NCI-H1930 (cell line): ENCODE measurements at places on chromosomes 13 and 19.

GRCh38 chr19:16217716-16218451 is 20.2 kb downstream of the AP1M1 start:
- DNase-seq = no peak

GRCh38 chr19:4049432-4049831 is 17.3 kb downstream of the ZBTB7A start:
- DNase-seq = no peak

DNA sequence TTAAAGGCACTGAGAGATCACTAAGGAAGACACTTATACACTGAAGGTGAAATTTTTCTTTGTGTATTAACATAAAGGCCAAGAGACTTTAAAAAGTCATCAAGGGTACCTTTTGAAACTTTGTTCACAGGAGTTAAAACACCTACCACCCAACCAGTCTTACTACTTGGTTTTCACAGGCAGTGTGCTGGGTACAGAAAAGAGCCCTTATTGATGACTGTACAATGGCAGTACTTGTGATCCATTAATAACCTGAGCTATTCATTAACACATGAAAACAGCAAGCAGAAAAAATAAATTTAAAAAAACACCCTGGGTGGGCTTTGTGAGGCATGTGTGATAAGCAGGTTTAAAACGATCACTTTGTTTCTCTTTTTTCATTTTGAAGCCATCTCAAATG is 148.9 kb downstream of the TBC1D4 start:
- no peak for DNase-seq

GRCh38 chr13:19089315-19089714 is 92.3 kb downstream of the TUBA3C start:
- no peak for DNase-seq

DNA sequence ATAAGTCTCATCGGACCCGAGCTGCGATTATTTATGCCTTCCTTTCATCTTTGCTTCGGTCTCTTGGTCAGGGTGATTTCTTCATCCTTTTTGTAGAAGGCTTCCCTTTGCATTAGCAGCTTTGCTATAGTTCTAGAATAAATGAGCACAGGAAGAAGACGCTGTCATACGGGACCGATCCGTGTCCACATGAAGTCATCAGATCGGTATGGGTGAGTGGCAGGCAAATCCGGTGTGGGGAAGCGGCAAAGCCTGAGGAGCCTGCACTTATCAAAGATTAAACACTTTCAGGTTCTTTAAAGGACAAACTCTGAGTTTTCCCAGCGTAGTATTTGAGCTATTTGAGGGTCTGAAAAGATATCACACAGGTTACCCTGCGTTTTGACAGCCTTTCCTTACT is 119.3 kb downstream of the IRS2 start:
- DNase-seq = no peak

GRCh38 chr19:35455616-35456201 is 7.7 kb downstream of the FFAR2 start:
- no peak for DNase-seq

GRCh38 chr19:41872775-41873647 is 4.1 kb upstream of the CD79A start:
- peak; percentile 82 for DNase-seq

GRCh38 chr13:32752997-32753606 is 166.8 kb downstream of the PDS5B start:
- DNase-seq = no peak

GRCh38 chr13:84923831-84924230 is 875.4 kb downstream of the SLITRK6 start:
- DNase-seq = no peak

- no peak for DNase-seq
These were observed 11.8 kb downstream of the STK11 start for GRCh38 chr19:1217366-1217765.
